ENCODE measurements at places on chromosomes 7 and 10.
A peak's percentile ranks its signal among the peaks of the same experiment; 100 is the strongest.

DNA sequence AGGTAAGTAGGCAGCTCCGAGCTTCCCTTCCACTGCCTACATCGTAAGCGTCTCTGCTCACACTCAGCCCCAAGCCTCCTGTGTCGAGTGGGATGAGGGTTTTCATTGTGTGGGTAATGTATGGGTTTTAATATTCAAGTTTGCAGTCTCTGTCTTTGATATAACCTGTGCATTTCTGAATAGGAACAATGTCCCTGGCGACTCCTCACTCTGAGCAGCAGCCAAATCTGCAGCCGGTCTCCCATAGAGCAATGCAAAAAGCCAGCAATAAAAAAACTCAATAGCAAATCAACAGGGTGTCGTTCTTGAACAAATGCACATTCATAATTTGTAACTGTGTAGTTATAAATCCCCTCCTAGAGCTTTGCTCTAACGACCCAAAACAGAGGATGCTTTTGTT lies 33.4 kb downstream of the PPP1R17 start:
- DNase-seq = no peak

DNA sequence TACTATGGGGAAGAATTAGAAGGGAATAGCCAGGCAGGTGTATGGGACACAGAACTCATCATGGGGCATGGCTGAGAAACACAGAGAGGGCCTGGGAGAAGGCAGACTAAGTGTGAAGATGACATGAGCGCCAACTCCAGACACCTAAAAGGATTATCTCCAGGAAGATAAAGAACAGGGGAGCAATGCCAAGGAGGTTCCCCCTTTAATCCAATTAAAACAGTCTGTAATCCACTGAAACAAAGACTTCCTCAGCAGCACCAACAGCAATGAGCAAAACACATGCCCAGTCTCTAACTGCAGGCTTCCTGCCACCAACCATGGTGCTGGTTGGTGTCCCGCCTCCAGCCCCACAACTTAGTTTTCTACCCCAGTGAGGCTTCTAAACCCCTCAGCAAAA lies 108.9 kb downstream of the GRID1 start:
- no peak for DNase-seq

- DNase-seq = peak; percentile 12
Observed at GRCh38 chr7:2843191-2843685, 870 bp downstream of the GNA12 start.

GRCh38 chr7:18927134-18927533 lies 190.3 kb downstream of the TWIST1 start:
- no peak for DNase-seq
